ENCODE measurements at places on chromosomes 1 and 21.

GRCh38 chr21:27129215-27129614, 162.3 kb upstream of the ADAMTS5 start:
- DNase-seq, result no peak

DNA sequence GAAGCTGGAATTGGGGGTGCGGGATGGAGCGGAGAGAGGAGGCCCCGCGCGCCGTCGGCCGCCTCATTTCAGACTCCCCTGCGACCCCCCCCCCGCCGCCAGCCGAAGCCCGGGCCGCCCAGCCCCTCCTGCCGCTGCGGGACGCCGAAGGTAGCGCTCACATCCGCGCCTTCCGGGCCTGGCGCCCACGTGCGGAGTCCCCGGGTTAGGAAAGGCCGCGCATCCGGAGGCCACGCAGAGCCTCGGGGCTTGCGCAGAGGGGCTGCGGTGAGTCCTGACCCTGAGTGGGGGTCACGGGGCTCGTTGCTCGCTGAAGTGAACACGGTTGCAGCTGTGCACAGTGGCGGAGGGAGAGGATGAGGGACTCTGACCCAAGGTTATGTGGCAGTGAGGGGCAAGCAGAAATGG, 552 bp upstream of the ZNF496 start:
- DNase-seq, result peak; percentile 62

DNA sequence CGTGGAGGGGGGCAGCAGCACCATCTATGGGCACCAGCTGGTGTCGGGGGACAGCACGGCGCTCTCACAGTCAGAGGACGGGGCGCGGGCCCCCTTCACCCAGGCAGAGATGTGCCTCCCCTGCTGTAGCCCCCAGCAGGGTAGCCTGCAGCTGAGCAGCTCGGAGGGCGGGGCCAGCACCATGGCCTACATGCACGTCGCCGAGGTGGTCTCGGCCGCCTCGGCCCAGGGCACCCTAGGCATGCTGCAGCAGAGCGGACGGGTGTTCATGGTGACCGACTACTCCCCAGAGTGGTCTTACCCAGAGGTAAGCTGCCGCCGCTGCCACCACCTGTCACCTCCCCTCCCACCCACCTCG, 106.2 kb upstream of the VAMP3 start:
- DNase-seq, result no peak

GRCh38 chr1:54475946-54476516, 69.8 kb upstream of the SSBP3 start:
- DNase-seq, result no peak

- peak; percentile 27 for DNase-seq
Observed at GRCh38 chr1:214551436-214552173, at the start of gene PTPN14. PTPN14 (minus strand) TSS chr1:214551602; CDS start chr1:214464803, 86,799 bp downstream.

DNA sequence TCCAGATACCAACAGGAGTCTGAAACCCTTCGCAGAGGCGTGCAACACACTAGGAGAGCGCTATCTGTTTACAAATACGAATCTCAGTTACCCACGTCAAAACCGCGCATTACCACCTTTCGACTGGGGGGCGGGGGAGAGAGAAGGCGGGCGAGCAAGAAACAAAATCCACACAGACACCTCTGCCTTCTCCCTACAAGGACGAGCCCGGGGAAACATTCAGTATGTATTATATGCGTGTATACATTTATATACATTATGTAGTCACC, 722 bp downstream of the TUT4 start:
- DNase-seq, result peak; percentile 52

- DNase-seq, result no peak
Observed at GRCh38 chr1:86507935-86508582, 38.8 kb upstream of the CLCA4 start.

DNA sequence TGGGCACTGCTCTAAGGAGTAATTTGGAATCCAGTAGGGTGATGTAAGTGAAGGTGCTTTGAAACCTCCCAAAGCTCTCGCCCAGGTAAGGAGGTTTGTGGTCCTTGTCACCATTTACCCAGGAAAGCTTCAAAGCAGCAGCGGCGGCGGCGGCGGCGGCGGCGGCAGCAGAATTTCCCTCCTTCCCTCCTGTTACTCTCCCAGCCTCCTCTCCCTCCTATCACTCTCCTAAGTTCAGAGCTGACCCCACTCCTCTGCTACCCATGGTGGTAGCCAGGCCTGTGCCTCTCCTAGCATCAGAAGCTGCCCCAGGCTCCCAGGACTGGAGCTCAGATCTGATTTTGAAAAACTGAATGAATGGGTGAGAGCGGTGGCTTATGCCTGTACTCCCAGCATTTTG, 60.7 kb downstream of the ACBD3 start:
- no peak for DNase-seq

DNA sequence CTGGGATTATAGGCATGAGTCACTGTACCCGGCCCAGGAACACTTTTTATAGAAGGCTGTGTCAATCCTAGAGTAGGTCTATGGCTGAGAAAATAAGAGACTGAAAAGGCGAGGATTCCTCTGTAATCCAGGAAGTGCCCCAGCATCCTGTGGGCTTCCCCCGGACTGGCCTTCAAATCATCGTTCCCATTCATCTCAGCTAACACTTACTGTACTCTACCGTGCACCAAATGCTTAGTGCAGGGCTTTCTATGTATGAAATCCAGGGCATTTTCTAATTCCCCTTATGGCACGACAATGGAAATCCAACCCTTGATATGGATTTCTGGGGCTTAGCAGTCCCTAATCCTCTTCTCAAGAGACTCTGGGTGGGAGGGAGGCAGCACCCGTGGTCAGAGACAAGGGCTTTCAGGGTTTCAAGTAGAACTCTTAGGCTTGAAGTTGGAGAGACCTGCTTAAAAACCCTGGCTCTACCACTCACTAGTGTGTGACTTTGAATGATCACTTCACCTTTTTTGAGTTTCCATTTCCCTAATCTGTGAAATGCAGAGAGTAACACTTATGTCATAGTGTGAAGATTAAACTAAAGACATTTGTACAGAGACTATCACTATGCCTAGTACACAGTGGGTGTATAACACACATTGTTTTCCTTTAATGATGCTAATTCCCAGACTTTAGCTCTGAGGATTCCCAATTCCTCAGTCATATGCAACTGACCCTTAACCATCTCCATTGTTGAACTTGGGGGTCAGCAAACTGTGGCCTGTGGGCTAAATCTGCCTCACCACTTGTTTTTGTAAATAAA, 20.3 kb downstream of the MECR start:
- DNase-seq, result no peak

DNA sequence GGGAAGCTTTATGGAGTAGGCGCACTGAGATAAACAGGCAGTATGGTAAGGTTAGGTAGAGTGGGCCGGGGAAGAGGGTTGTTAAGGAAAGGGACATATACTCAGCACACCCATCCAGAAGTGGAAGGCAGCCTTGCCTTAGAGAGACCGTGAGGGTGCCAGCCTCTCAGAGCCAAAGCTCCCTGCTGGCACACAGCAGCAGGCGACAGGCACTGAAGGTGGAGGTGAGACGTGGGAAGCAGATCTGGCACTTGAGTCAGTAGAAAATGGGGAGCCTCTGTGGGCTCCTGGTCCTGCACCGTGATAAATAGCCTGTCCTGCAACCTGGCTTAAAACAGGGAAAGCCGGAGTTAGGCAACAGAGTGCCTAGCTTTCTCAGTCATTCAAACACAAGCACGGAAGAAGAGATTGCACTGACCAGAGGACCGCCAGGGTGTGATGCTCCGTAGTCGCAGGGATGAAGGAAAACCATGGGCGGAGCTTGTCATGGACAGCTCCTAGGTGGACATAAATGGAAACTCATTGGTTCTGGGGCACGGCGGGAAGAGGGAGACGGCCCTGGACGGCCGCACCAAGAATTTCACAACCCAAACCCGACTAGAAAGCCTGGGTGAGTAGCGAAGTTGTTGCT, 15.5 kb downstream of the KCNK1 start:
- DNase-seq, result no peak

- no peak for DNase-seq
Observed at GRCh38 chr1:13813398-13814012, 113.5 kb downstream of the PRDM2 start.
